ENCODE measurements at places on chromosomes 5 and 9.

- no peak for DNase-seq
Measured at GRCh38 chr9:71582347-71582746, 186.0 kb downstream of the CEMIP2 start.

- DNase-seq: no peak
Measured at GRCh38 chr9:3848445-3849114, 322.8 kb upstream of the RFX3 start.

DNA sequence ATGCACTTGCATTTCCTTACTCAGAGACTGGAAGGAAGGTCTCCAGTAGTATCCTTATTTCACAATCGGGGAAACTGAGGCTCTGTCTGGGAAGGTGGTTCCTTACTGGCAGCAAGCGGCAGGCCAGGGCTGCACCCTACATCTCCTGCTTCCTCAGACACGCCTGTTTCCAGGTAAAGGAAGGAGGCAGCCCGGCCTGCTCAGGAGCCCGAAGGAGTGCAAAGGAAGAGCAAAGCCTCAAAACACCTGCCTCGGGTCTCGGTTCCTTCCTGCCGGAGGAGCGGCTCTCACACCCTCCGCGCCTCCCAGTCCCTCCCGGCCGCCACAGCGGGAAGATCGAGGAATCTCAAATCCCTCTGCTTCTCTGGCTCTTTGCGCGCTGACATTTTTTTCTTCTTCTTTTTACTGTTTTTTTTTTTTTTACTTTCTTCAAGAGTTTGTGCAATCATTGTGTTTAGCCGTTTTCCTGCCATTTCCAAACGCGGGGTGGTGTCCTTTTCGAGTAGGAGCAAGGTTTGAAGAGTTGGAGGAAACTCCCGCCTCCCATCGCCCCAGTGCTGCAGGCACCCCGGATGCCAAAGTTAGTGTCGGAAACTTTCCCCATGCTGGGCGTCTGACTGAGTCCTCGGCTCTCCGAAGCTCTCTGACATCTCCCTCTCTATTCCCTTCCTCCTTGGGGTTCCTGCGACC is 1.0 kb downstream of the GGTA1 start:
- DNase-seq: no peak

DNA sequence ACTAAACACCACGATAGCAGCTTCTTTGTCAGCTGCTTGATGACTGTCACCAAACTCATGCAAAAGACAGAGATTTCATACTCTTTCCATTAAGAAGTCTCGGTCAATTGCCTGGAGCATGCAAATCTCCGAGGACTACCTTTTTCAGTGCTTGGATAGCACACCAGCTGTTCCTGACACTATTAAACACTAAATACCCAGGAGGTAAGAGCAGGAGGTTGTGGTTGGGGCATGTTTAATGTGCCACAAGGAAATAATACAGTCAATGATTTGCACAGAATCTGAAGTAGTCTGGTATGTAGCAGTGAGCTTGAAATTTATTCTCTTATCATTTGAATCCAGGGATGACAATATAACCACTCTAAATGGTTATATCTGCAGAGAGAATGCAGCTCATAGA is 996.2 kb downstream of the CDH12 start:
- DNase-seq: no peak

DNA sequence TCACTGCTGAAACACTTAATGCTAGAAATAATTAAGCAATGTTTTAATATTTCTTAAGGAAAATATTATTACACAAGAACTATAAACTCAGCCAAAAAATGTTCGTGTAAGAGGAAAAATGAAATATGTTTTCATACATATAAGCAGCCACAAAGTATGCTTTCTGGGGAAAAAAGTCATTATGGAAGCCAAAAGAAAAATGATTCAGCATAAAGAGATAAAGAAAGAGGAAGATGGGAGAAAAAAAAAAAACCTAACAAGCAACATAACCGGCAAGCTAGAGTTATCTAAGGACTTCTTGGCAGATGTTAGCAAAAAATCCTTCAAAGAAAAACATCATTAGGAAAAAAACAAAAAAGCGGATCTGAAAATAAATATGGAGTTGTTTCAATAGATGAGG is 179.1 kb downstream of the MUSK start:
- no peak for DNase-seq

DNA sequence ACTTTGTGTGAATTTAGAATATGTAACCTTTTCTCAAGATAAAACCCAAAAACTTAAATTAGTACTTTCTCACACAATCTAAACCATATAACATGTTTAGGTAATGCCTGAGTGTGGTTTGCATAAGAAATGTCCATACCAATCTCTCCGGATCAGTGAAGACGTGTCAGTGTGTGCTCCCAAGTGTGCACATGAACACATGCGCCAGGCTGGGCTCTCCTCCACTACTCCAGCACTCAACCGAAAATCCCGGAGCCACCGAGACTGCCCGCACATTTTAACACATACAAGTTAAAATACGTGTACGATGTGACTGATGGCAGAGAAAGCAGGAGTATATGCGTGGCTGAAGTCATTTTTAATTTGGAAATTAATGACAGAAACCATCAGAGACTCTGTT is 658.4 kb downstream of the EFNA5 start:
- no peak for DNase-seq

DNA sequence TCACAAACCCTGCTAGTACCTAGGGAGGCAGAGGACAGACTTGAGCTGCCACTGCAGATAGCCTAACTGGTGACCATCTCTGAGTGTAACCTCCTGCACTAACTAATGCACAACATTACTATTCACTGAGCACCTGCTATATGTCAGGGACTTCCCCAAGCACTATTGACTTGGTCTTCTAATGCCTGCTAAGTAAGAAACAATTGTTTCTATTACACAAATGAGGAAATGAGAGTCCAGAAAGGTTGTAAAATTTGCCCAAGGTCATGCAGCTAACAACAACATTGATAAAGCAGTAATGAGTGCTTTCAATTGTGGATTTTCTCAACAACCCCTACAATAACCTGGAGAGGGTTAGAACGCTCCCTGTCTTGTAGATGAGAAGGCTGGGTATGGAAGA is 183.7 kb downstream of the ZNF462 start:
- no peak for DNase-seq

DNA sequence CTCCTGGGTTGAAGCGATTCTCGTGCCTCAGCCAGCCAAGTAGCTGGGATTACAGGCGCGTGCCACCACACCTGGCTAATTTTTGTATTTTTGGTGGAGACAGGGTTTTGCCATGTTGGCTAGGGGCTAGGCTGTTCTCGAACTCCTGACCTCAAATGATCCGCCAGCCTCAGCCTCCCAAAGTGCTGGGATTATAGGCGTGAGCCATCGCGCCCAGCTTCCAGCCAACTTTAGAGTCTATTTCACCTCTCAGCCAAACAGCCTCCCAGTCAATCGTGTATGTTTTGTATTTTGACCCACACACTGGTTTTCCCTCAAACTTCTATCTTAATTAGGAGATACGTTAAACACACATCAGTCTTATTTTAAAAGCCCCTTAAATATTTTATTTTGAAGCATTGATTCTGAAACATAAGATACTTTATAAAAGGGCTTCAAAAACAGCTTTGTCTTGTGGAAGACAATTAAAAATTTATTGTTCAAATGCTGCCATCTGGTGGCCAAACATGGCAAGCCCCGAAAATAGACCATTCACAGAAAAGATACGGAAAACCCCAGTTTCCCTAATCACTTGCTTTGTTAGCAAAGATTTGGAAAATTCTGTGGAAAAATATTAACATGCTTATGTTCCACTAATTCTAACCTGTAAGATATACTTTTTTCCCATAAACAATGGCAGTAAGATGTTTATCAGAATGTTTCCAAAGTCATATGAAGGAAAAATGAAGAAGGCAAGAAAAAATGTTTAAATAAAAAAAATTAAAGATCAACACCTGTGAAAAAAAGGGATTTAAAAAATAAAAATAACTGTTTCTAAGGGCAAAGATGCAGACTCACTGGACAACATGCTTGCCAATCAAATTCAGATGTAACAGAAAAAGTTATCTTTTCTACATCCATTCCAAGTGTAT is 33.1 kb downstream of the APTX start:
- peak; percentile 57 for DNase-seq

Measured in activated naive CD4-positive, alpha-beta T cell treated with Interleukin-2 at 50 U/mL for 16 hours (primary cell).